DMS153 (cell line): ENCODE measurements at places on chromosomes 4 and X.
A peak's percentile ranks its signal among the peaks of the same experiment; 100 is the strongest.

GRCh38 chr4:7755561-7755960 is 184.1 kb downstream of the AFAP1 start:
- DNase-seq = no peak

DNA sequence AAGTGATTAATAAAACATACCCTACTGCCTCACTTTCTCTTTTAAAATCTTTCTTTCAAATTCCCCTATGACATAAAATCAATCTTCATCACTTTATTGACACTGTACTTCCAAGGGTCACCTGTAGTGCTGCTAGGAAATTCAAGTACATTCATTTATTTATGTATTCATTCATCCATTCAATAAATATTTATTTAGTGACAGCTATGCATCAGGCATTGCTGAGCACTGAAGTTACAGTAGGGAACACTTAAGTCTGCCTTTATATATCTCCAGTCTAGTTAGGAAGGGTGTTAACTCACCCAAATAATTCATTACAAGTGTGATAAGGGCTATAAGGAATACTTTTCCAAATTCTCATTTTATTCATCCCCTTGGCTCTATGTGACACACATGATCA is 2.3 kb downstream of the SYTL5 start:
- DNase-seq = no peak

- DNase-seq = no peak
Observed at GRCh38 chrX:109785053-109785452, 52.0 kb upstream of the ACSL4 start.

GRCh38 chr4:114062499-114062898 is 83.1 kb upstream of the ARSJ start:
- no peak for DNase-seq

DNA sequence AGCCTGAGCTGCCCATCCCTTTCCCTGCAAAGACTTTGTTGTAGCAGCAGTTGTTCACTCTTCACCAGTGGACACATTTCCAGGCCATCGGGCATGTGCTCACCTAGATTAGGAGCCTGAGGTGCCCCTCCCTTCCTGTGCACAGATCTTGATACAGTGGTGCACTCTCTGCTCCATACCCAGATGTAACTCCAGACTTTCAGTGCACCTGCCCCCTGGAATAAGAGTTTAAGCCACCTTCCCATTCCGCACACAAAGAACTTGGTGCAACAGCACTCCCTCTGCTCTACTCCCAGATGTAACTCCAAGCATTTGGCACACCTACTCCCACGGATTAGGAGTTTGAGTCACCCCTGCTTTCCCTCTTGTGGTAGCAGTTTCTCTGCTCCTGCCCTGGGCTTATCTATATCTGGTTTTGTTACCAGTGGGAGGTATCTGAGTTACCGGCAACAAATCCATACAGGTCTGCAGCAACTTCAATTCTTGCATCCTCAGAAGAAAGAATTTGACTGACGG is 36.0 kb upstream of the PLK4 start:
- no peak for DNase-seq

- no peak for DNase-seq
Observed at GRCh38 chr4:113339430-113339813, 290.0 kb downstream of the ANK2 start.

- no peak for DNase-seq
Observed at GRCh38 chr4:58502839-58503238, 1392.7 kb upstream of the IGFBP7 start.

DNA sequence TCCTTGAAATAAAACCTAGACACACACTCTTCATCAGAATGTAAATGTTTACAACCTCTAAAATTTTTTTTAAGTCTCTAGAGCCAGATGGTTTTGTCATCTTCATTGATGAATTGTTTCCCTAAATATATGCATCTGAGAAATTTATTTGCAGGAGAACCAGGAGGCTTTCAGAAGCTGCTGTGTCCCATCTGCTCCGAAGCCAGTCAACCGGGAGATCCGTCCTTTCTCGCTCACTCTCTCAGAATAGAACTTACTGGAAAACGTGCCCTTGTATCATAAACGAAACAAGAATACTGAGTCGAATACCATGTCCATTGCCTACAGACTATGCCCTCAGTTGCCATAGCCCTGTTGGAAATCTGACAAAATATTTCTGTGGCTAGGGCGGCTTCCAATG is 103.5 kb downstream of the SLC34A2 start:
- DNase-seq = no peak

GRCh38 chr4:174528226-174528625 is 5.9 kb upstream of the HPGD start:
- no peak for DNase-seq

DNA sequence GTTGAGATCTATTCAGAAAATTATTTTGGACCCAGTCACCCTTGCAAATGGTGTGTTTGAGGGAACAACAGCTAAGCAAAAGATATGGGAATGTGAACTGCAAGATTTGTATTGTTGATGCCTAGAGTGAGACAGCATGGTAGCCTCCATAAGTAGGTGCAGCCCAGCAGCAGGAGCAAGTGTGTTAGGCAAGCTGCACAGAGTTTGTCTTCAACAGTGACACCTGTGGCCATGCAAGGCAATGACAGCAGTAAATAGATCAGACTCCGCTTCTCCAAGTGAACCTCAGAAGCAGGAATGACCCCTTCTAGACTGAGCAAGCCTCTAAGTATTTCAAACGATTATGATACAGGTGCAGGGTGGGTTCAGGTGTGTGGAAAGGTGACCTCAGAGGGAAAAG is 133.4 kb upstream of the MSX1 start:
- no peak for DNase-seq

- no peak for DNase-seq
Observed at GRCh38 chrX:30618160-30618765, 35.0 kb upstream of the GK start.

DNA sequence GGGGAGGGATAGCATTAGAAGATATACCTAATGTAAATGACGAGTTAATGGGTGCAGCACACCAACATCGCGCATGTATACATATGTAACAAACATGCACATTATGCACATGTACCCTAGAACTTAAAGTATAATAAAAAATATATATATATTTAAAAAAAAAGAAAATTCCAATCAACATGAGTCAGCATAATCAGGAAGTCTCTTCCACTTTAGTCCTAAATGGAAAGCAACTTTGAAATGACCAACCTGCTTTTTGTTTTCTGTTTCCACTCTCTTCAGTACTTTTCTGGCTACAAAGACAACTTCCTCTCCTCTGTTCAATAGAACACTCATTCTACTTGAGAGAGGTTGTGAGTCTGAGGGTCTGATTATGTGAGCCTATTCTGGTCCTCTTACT is 13.5 kb upstream of the MAGEA8 start:
- DNase-seq = no peak

DNA sequence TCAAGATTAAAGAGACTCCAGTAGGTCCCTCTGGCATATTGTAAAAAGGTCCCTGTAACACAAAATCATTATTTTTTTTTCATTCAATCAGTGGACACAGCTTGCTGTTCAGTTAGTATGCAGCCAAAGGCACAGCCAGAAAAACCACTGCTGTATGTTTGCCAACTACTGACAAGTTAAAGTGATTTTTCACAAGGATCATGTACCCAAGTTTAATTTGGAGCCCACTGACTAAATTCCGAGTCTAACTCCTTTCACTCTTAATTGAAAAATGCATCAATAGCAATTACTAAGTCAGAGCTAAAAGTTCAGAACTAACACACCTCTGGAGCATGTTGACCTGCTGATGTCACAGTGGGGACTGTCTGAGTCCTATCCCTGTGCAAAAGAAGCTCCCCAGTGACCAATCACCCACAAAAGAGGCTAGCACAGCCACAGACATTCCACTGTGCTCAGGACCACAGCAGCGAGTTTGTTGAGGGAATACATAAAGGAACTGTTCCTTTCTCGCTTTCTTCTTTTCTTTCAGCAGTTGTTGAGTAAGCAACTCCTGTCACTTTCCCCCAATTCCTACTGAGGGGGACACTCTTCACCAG is 60.4 kb downstream of the STX18 start:
- DNase-seq = no peak

DNA sequence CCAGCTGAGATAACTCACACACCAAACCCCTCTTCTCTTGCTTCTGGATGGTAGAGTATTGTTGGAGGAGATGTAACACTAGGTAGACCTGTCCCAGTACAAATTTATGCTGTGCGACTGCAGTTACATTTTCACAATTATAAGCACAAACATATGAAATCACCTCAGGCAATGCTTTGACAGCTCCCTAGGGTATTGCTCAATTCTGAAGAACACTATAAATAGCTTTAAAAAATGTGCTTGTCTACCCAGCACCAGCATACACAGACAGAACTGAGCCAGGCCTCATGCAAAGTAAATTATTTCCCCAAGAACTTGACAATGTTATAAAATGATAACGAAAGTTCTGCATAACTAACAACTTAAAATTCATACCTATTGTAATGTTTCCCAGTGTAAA is 1999.1 kb upstream of the ADGRL3 start:
- no peak for DNase-seq

GRCh38 chrX:141180851-141181250 is 3.9 kb upstream of the LDOC1 start:
- no peak for DNase-seq

GRCh38 chr4:152591396-152591795 is 55.5 kb upstream of the FBXW7 start:
- peak; percentile 72 for DNase-seq

DNA sequence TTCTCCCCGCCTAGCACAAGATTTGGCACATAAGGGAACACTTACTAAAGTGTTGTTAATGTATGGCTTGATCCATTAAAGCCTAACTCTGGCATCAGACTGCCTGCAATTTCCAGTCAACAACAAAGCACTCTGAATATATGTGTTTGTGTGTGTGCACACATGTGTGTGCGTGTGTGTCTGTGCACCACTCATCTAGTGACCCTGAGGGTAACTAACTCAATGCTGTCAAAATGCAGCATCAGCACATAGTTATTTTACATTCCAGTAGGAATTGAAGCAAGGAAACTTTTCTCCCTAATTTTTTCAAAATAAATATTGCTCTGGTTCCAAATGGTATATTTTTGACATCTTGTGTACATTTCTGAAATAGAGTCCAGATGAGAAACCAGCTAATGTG is 94.4 kb downstream of the SHROOM4 start:
- no peak for DNase-seq

DNA sequence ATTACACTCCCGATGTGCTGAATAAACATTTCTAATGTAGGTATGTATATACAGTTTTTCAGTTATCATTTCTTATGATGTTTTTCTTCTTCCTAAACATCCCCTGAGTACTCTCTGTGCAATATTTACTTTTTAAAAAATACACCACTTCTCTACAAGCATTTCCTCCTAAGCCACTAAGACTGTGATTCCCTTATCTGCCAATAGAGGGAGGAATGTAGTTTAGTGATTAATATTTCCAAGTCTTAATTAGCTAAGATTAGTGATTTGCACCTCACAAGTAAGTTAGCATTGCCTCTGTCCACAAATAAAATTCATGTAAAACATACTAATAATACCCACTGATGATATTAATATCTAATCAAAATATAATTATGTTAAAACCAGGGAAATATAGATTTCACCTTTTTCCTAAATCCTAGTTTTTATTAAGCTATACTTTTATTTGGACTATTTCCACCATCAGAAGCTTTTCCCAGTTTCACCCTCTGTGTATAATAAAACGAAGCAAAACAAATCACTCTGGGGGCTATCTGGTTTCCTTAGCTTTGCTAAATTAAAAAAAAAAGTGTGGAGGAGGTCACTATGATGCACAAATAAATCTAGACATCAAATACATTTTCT is 909.1 kb downstream of the FAT4 start:
- DNase-seq = no peak

- DNase-seq = no peak
Observed at GRCh38 chrX:63657821-63658220, 127.2 kb downstream of the ARHGEF9 start.

DNA sequence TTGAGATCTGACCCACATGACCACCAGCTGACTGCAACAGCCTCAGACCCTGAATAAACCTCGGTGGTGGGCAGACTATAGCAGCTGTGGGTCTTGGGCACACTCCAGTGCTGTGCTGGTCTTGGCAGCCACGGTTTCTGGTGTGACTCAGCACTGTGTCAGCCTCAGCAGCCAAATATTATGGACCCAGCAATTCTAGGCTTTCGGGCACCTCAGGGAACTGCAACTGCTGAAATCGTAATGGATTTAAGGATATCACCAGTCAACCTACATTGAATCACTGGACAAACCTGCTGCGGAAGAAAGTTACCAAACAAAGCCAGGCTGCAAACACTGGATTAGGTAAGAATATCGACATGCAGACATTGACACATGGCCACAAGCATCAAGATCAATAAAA is 10.5 kb upstream of the UBE2NL start:
- no peak for DNase-seq

- no peak for DNase-seq
Observed at GRCh38 chr4:143391261-143391660, 54.6 kb downstream of the GAB1 start.

DNA sequence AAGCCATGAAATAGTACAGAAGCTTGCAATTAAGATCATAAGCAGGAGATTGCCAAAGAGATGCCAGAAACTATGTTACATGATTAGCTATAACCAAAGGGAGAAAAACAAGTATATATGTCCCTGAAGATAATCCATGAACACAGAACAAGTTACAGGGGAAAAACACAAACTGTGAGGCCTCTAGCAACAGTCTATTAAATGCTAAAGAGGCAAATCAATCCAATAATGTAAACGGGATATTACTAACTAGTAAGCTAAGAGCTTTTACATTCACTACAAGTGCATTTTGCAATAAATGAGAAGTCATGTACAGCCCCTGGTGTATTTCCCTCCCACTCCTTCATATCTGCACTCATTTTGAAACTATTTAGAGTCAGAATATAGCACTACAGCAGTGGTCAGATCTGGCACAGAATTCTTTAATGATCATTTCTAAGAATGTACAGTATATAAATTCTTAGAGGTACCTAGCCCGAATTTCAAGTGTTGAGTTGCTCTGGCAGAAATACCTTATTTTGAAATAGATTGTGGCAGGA is 449.8 kb upstream of the SMIM31 start:
- no peak for DNase-seq

DNA sequence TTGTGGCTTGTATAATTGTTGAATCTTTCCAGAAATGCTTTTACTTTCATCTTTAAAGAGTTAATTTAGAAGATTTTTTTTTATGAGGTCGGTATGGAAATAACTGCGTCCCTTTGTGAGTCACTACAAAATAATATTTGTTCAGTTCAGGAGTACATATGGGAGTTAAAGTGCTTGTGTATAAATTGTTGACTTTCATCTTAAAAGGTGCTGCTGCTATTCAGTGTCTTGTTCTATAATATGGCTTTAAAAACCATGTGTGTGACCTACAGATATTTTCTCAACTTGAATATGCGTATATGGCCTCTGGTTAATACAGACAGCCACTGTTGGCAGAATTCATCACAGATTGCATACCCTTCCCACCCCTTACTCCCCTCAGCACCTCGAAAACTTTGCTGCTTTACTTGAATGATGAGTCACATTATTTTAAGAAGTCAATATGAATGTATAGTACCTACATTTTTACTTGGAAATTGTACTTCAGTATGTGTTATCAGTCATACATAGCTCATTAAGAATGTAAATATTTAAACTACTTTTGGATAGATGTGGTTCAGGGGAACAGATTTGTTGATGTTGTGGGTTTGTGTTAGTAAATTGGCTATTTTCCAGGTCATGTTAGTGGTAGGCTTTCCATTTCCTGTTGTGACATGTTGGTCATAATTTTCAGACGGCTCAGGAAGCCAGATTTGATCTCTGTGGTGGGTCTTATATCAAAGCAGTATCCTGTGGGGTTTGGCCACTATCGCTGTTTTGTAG is 1.5 kb downstream of the CLCN3 start:
- peak; percentile 15 for DNase-seq
